ENCODE measurements at places on chromosomes 4 and X. TPM values are rescaled to one million over a fixed set of nuclear protein-coding genes. Genes with fewer than 3 reads are reported as not detected.

DNA sequence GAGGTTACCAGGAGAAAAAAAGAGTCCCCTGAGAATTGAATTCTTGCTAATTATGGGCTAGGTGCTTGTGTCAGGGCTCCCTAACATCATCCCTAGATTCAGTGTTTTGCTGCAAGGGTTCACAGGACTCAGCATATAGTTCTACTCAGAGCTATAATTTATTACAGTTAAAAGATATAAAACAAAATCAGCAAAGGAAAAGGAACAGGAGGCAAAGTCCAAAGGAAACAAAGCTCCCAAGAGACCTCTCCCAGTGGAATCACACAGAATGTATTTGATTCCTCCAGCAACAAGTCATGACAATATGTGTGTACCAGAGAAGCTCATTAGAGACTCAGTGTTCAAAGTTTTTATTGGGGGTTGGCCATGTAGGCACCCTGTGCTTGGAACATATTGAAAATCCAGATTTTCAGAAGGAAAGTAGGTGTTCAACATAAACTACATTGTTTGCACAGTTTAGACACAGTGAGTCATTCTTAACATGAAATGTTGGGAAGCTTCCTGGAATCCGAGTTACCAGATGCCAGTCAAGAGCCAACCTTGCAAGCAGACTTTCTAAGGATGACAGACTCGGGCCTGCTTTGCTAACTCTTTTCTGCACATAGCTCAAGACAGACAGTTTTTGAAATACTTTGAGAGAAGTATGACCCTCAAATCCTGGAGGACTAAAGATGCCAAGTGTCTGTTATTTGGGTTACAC, 311.3 kb upstream of the EMCN start:
- H3K27me3 ChIP-seq = no peaks in the 10 kb centered on the region
- H3K4me1 ChIP-seq = no peaks in the 10 kb centered on the region

DNA sequence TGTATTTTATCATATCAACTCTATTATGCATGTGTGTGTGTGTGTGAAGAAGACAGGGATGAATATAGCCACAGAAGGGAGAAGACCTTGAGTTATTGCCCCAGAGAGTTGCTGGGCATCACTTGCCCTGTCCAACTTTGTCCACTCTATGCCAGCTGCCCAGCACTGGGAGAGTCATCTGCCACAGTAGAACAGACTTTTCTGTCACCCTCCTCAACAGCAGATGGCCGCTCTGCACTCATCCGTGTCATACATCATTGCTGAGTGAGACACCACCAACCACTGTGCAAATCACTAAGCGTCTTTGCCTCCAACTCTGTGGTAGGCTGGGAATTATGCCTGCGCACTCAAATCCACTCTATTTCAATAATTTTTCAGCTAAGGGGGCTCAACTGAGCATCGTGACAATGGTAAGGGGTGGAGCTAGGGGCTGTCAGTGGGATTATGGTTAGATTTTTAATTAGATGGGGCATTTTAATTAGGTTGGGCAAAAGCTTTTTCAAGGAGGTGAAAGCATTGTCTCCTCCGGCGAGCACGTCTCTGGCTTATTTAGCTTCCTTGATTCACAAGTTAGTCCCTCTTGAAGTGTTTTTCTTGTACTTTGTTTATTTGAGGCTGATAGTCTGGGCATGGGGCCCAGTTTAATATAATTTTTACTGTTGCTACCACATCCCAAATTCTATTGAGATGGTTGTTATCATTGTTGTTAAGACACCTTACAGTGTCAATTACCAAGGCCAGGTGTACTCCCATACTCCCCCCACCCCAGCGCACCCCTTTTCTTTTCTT, 100.1 kb upstream of the KLF3 start:
- H3K4me1 ChIP-seq = no peaks in the 10 kb centered on the region
- H3K36me3 ChIP-seq = no peaks in the 10 kb centered on the region
- no peak for DNase-seq
- no peaks in the 10 kb centered on the region for H3K27me3 ChIP-seq
- no peak overlapping the region for H3K27ac ChIP-seq
- H3K4me3 ChIP-seq = no peak overlapping the region

GRCh38 chrX:41457613-41458192, 10.6 kb downstream of the NYX start:
- H3K4me3 ChIP-seq = no peak overlapping the region
- H3K27me3 ChIP-seq = no peaks in the 10 kb centered on the region
- no peak for DNase-seq
- no peaks in the 10 kb centered on the region for H3K36me3 ChIP-seq
- H3K4me1 ChIP-seq = peaks cover 6% of the 10 kb centered on the region

DNA sequence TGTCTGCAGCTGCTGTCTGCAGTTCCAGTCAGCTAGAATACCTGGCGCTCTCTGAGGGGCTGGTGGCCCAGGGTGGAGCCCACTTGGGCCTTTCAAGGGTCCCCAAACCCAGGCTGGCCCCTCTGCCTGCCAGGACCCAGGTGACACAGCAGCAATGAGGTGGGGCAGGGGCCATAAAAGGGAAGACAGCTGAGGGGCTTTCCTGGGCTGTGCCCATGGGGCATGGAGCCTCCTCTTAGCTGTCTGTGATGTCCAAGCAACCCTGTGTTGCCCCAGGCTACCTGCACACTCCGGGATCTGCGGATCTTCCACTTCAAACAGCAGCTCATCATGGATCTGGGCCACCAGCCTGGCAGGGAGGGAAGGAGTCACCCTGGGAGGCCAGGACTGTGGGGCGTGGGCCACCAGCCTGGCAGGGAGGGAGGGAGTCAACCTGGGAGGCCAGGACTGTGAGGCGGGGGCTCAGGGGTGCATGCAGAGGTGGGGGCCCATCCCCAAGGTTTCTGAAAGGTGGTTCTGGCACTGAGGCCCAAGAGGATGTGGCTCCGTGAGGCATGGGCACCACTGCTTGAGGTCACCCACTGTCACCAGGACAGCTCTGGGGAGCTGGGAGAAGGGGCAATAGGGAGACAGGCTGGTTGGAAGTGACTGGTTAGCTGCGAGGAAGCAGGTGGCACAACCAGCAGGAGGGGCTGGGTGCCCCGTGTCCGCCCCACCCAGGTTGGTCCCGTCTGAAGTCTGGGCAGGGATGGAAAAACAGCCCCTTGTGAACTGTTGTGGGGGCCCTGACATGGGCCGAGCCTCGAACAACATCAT, 16.3 kb downstream of the NAT8L start:
- no peak for DNase-seq
- peaks cover 11% of the 10 kb centered on the region for H3K4me1 ChIP-seq
- no peaks in the 10 kb centered on the region for H3K36me3 ChIP-seq
- no peak overlapping the region for H3K4me3 ChIP-seq
- H3K27ac ChIP-seq = no peak overlapping the region
- H3K27me3 ChIP-seq = no peaks in the 10 kb centered on the region

DNA sequence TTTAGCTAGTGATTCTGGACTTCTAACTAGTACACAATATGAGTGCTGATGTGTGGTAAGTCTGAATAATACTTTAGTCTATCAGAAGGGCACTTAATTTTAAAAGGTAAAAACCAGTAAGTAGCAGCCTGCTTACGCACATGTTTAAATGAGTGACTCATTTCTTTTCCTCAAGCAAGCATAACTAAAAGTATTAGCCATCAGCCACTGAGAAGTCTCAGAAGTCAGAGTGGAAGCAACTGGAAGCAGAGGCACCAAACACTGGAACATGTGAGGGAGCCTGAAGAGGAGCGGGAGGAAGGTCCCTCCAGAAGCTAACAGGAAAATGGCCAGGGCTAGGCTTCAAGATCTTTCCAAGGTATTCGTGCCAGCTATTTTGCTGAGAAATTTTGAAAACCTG, 257.7 kb downstream of the RAPGEF2 start:
- peaks cover 49% of the 10 kb centered on the region for H3K36me3 ChIP-seq
- DNase-seq = peak; percentile 69
- peaks cover 5% of the 10 kb centered on the region for H3K4me1 ChIP-seq
- H3K27me3 ChIP-seq = no peaks in the 10 kb centered on the region

The MECP2 gene
- 64.5 TPM for total RNA-seq

The CNKSR2 gene
- total RNA-seq = 25.3 TPM

The SYTL4 gene
- 37.5 TPM for total RNA-seq

The SLC6A8 gene
- 29.0 TPM for total RNA-seq
